ENCODE measurements at places on chromosomes 12 and 14.

GRCh38 chr14:33232031-33232430 lies 293.4 kb downstream of the NPAS3 start:
- DNase-seq: no peak

- DNase-seq: no peak
Measured at GRCh38 chr14:104158827-104159798, 20.7 kb downstream of the KIF26A start.

DNA sequence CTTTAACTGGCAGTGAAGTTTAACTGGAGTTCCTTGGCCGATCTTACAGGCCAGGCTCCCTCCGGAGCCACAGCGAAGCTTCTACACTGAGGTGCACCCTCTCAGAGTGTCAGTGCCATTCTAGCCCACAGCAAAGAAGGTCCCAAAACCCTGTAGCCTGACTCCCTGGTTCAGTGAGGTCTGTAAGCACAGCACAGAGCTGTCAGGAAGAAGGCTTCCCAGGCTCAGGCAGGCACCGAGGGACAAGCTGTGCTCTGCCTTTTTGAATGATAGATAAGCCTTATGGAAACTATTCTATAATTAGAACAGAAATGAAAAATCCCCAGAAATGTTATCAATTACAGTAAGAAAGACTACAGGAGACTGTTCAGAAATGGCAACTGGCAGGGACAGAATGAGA lies 40.2 kb downstream of the MOK start:
- no peak for DNase-seq

DNA sequence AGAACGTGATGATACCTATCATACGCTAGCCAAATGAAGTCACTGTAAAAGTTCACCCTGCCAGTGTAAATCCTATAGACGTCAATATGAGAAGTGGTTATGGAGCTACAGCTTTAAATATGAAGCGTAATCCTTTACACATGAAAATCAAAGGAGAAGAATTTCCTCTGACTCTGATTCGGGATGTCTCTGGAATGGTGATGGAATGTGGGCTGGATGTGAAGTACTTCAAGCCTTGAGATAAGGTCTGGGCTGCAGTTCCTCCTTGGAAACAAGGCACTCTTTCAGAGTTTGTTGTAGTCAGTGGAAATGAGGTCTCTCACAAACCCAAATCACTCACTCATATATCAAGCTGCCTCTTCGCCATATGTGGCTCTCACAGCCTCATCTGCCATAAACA lies 53.1 kb upstream of the NAP1L1 start:
- no peak for DNase-seq

- DNase-seq: no peak
Measured at GRCh38 chr14:79825046-79825521, 386.2 kb downstream of the DIO2 start.

DNA sequence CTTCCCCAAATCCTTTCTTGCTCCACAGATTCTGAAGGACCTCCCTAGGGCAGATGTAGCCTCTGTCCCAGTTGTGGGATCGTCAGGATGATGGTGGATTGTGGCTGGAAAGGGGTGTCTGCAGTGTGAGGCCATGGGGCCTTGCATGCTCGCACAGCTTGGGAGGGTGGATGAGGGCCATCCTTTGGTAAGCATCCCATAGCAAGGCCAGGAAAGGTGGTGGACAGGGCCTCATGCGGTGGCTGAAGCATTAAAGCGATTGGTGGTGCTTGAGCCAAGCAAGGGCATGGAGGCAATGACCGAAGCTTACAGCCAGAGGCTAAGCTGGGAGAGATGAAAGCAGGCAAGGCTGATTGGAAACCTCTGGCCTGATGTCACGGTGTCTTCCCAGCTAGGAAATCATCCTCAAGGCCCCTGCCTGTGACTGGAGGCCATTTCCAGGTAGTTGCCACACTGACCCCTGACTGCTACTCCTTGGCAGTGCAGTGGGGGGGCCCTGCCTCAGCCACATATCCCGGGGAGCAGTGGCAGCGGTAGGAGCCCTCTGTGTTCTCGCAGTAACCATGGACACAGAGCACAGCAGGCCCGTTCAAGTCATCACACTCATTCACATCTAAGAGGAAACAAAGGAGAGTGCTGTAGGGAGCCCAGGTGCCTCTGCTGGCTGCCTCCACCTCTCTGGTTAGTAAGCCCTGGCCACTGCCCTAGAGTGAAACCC lies 7.0 kb downstream of the ISCA2 start:
- DNase-seq: peak; percentile 50

GRCh38 chr12:106632797-106633450 lies 50.1 kb downstream of the RFX4 start:
- DNase-seq: no peak

DNA sequence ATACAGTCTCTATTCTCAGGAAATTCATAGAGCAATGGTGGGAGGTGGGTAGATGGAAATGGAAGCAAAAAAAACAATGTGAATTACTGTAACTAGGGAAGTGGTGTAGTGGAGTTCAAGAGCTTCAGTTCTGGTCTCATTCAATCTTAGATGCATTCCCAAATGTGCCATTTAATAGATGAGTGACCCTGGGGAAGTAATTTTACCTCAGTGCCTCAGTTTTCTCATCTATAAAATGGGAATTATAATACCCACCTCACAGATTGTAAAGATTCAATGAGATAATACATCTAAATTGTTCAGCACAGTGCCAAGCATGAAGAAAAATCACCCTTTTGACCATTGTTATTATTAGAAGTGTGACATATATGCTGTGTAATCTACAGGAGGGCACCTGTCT lies 173.1 kb downstream of the SLC38A4 start:
- DNase-seq: no peak

GRCh38 chr12:121595520-121595919 lies 14.7 kb upstream of the KDM2B start:
- no peak for DNase-seq

- no peak for DNase-seq
Measured at GRCh38 chr14:50967790-50968189, 23.5 kb upstream of the PYGL start.

DNA sequence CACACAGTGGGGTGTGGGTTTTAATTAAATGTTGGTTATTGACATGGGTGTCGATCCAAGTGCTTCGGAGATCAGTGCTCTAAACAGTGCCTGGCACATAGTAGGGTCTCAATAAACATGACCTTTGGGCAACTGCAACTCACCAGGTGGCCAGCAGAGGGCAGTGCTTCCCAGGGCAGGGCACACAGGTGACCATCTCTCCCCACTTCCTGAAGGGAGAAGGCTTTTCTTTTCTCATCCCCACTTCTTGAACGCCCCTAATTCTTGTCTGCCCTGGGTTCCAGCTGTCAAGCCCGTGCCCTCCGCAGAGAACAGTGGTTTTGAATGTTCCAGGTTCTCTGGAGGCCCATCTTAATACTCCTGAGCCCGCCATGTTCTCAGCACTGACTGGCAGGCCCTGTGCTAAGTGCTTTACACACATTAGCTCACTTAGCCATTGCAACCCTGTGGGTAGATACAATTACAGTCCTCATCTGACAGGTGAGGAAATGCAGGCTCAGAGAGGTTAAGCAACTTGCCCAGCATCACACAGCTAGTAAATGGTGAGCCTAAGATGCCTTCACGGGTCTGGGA lies 16.3 kb downstream of the RAPGEF3 start:
- peak; percentile 13 for DNase-seq

Data from NCI-H1105 treated with DMSO at 0.1 percent for 48 hours (cell line).